ENCODE measurements at places on chromosomes 13 and 19. TPM values are rescaled to one million over a fixed set of nuclear protein-coding genes. Genes with fewer than 3 reads are reported as not detected.
A peak's percentile ranks its signal among the peaks of the same experiment; 100 is the strongest.

SMIM44 gene
- total RNA-seq = not detected

GRCh38 chr19:33669376-33669775 is 47.6 kb downstream of the CHST8 start:
- DNase-seq = no peak
- no peak overlapping the region for H3K27ac ChIP-seq
- no peak overlapping the region for H3K4me3 ChIP-seq
- H3K36me3 ChIP-seq = no peaks in the 10 kb centered on the region

NXNL1 gene
- total RNA-seq = 0.87 TPM

GPR12 gene
- 0.06 TPM for total RNA-seq

KCNN1 gene
- total RNA-seq = 10.3 TPM

DNA sequence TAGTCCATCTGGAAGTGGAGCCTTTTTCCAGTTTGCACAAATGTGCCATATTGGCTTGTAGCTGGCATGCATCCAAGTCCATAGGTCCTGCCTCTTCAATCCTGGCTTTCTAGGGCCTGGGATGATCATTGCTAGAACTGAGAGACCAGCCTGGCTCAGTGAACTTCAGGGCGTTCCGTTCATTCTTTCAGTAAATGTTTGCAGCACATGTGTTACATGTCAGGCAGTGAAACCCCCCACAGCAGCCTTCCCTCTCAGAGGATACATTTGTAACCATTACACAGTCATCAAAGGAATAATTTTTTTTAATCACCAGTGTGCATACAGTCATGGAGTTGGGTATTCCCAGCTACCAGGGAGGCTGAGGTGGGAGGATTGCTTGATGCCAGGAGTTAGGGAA is 9.7 kb downstream of the FUT2 start:
- no peak overlapping the region for H3K27ac ChIP-seq
- no peaks in the 10 kb centered on the region for H3K27me3 ChIP-seq
- H3K36me3 ChIP-seq = no peaks in the 10 kb centered on the region
- H3K4me3 ChIP-seq = no peak overlapping the region
- peaks cover 3% of the 10 kb centered on the region for H3K4me1 ChIP-seq

- H3K27me3 ChIP-seq = no peaks in the 10 kb centered on the region
- no peaks in the 10 kb centered on the region for H3K4me1 ChIP-seq
- DNase-seq = no peak
- no peaks in the 10 kb centered on the region for H3K36me3 ChIP-seq
- H3K27ac ChIP-seq = no peak overlapping the region
- no peak overlapping the region for H3K4me3 ChIP-seq
Observed at GRCh38 chr19:29436591-29437103, 89.1 kb upstream of the VSTM2B start.

GRCh38 chr19:16677055-16677454 is 16.1 kb downstream of the TMEM38A start:
- no peak overlapping the region for H3K27ac ChIP-seq
- H3K4me1 ChIP-seq = no peaks in the 10 kb centered on the region
- no peak overlapping the region for H3K4me3 ChIP-seq
- no peak for DNase-seq

- H3K4me3 ChIP-seq = no peak overlapping the region
- no peaks in the 10 kb centered on the region for H3K27me3 ChIP-seq
- H3K4me1 ChIP-seq = no peaks in the 10 kb centered on the region
- DNase-seq = no peak
- H3K36me3 ChIP-seq = no peaks in the 10 kb centered on the region
Observed at GRCh38 chr13:104678161-104678560, 1611.9 kb upstream of the SLC10A2 start.

LTBP4 gene
- 417 TPM for total RNA-seq

IGFL3 gene
- total RNA-seq = not detected

GRCh38 chr19:35369522-35369921 is 1.3 kb upstream of the GPR42 start:
- DNase-seq = no peak
- H3K36me3 ChIP-seq = no peaks in the 10 kb centered on the region
- H3K27me3 ChIP-seq = no peaks in the 10 kb centered on the region
- no peaks in the 10 kb centered on the region for H3K4me1 ChIP-seq
- H3K27ac ChIP-seq = no peak overlapping the region

CNFN gene
- 5.0 TPM for total RNA-seq

ZNF763 gene
- total RNA-seq = 7.9 TPM

GRCh38 chr13:111021270-111021669 is 93.8 kb upstream of the ARHGEF7 start:
- H3K4me3 ChIP-seq = no peak overlapping the region
- no peaks in the 10 kb centered on the region for H3K36me3 ChIP-seq
- no peak for DNase-seq
- H3K4me1 ChIP-seq = no peaks in the 10 kb centered on the region

IGFL2 gene
- total RNA-seq = 7.2 TPM

GRCh38 chr19:45798995-45799517 is 6.4 kb upstream of the DMWD start:
- H3K36me3 ChIP-seq = no peaks in the 10 kb centered on the region
- H3K27me3 ChIP-seq = no peaks in the 10 kb centered on the region
- H3K4me3 ChIP-seq = no peak overlapping the region
- H3K4me1 ChIP-seq = peaks cover 15% of the 10 kb centered on the region

DNA sequence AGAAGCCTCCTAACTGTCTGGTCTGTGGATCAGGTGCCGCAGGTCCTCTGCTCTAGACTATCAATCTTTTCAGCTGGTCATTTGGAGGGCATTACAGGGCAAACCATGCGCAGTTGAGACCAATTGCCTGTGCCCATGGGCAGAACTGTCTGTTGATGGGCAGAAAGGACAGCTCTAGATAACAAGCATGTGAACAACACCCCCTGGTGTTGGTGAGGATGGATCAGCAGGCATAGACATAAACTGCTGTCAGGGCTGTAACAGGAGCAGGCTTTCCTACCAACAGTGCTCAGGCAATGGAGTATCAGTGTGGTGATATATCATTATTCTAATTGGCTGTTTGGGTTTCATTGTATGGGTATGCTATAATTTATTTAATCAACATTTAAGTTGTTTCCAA is 104.7 kb upstream of the KL start:
- H3K27me3 ChIP-seq = no peaks in the 10 kb centered on the region
- peak; percentile 75 for DNase-seq
- no peak overlapping the region for H3K27ac ChIP-seq

DNA sequence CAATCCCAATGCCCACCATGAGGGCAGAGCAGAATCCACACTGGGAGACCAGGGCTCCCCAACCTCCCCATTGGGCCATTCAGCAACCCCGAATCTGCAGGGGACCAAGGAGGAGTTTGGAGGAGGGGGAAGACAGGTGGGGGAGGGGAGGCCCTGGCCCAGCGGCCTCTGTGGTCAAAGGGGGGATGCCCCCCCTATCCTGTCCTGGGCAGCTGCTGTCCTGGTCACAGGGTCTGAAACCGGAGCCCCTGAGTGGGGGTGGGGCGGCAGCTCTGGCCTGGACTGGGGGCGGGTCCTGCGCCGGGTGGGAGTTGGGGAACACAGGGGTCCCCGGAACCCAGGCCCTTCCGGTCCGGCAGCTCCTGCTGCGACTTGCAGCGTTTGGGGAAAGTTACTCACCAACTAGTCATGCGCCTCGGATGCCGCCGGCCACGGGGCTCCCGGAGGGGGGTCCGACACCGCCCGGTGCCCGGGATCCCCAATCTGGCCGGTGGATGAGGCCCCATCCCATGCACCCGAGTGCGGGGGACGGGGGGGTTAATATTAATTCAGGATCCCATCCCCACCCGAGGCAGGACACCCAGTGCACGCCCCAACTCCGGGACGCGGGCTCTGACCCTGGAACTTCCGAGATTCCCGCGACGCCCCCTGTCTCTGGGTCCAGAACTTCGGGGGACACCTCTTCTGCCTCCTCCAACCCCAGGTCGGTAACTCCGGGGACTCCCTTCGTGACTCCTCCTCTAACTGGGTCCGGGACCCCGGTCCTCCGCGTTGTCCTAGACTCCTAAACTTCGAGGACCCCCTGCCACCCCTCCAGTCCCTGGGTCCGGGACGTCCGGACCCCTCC is 872 bp downstream of the HOMER3 start:
- H3K27ac ChIP-seq = no peak overlapping the region
- H3K4me3 ChIP-seq = peak overlapping the region; percentile 70
- DNase-seq = peak; percentile 50
- H3K36me3 ChIP-seq = no peaks in the 10 kb centered on the region
- peaks cover 9% of the 10 kb centered on the region for H3K4me1 ChIP-seq

DNA sequence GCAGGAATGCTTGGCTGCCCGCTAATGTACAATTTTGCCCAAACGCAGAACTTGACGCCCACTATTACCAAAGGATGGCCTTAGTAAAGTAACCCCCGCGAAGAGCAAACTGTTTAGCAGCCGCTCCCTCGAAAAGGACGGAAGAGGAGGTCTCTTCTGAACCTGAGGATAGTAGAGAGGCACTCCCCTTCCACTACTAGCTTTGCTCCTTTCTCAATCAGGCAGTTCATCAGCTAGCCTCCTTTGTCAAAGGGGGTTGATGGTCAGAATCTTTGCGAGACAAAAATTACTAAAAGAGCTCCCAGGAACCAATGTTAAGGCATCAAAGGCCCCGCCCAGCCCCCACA is 534 bp downstream of the CAB39L start:
- peak overlapping the region; percentile 97 for H3K27ac ChIP-seq

CDX2 gene
- total RNA-seq = 0.08 TPM

CYP4F2 gene
- 4.1 TPM for total RNA-seq

DNA sequence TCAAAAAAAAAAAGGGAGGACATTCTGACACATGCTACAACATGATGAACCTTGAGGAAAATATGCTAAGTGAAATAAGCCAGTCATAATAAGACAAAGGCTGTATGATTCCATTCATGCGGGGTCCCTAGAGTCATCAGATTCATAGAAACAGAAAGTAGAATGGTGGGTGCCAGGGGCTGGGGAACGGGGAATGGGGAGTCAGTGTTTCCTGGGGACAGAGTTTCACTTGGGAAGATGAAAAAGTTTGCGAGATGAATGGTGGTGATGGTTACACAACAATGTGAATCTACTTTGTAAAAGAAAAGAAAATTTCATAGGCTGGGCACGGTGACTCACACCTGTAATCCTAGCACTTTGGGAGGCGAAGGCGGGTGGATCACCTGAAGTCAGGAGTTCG is 6.1 kb upstream of the CLEC4G start:
- no peak overlapping the region for H3K4me3 ChIP-seq
- no peaks in the 10 kb centered on the region for H3K27me3 ChIP-seq
- no peak overlapping the region for H3K27ac ChIP-seq
- no peaks in the 10 kb centered on the region for H3K4me1 ChIP-seq

All from testis (tissue), 5 donors.